NCI-H446 treated with DMSO at 0.1 percent for 48 hours (cell line): ENCODE measurements at places on chromosomes 7 and 10.

DNA sequence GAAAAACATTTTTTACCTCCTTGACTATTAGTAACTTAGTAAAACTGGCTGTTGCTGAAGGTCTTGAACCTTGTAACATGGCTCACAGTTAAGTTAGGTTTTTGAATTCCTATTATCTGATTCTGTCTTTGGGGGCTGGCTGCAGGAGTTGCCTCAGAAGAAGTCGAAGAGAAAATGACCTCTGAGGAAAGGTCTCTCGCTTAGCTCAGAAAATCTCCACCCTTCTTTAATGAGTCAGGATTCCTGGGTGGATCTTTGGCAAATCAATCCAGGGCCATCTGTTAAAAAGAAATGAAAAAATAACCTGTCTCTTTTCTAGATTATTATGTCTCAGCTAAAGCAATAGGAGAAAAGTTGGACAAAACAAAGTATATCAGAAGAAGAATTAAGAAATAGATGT, 267.8 kb upstream of the SEMA3C start:
- no peak for DNase-seq

- no peak for DNase-seq
Measured at GRCh38 chr10:111996103-111996502, 187.5 kb downstream of the GPAM start.

DNA sequence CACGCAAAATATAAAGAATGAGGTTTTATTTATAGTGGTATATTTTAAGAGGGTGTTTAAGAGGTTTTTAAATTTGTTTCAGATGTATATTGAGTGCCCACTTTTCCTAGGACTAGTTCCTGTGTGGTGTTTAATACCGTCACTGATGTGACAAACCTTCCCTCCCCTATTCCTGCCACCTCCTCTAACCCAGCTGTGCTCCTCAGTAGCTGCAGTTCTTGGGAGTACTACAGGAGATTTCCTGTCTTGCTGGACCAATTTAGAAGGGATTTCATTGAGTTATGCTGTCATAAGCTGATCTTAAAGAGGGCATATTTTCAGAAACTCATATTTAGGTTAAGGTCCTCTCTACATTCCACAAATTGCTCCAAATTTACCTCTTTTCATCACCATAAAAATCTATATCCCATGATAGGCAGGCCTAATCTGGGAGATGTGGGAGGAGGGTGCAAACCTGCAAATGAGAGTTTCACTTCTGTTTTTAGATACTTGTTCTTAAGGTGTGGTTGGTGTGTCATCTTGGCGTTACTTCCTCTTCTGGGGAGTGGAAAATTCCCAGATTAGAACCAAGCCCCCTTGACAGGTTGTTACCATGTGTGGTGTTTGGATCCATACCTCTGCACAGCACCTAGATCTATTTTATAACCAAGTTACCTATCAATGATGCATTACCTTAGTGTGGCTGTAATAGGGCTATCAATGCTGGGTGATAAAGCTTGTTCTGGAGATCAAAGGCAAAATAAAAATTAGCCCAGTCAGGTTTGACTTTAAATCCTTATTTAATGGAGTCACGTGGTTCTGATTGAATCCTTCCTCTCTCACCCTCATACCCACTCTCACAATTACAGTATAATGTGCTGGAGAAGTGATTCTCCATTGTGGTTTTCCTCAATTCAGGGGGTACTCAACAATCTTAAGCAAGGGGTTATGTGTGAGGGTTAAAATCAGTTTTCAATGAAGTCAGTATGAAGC, 141.1 kb downstream of the CDK14 start:
- DNase-seq, result no peak

- no peak for DNase-seq
Measured at GRCh38 chr10:68106656-68107055, 2.6 kb upstream of the MYPN start.

- DNase-seq, result peak; percentile 60
Measured at GRCh38 chr7:141649865-141650634, 51.9 kb downstream of the DENND11 start.

DNA sequence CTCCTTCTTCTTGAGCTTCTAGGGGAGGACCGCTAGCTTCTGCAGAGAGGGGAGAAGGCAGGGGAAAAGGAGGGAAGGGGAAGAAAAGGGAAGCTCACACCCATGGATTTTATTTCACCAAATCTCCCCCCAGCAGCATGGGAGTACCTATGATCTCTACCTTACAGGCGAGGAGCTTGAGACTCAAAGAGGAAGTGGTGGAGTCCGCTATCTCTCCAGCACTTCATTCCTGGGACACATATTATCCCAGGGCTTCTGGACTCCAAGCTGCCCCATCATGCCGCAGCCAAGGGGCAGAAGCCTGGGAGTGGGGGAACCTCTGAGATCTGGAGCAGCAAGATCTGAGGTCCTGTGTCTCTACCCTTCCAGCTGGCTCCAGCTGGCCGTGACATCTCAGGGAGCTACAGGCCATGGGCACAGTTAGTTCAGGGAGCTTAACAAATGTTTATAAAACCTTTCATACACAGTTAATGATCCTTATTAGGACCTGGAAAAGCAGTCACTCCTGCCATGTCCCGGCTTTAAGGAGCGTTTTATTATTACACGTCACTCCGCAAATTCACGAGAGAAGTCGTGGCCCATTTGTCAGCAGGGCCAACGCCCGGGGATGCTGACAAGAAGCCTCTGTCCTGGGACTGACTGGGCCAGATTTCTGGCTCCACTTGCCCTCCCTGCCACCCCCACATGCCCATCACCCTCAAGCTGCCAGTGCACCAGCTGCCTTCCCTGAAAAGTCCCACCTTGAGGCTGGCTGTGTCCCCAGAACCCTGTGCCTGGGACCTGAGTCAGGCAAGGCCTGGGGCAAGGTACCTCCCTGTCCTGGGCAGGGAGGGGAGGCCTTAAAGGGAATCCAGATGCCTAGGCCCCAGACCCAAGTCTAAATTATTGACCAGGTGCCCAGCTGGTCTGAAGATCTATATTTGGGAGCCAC, 132.1 kb upstream of the ZMIZ1 start:
- no peak for DNase-seq

GRCh38 chr10:48740015-48740707, 55.5 kb downstream of the WDFY4 start:
- no peak for DNase-seq

DNA sequence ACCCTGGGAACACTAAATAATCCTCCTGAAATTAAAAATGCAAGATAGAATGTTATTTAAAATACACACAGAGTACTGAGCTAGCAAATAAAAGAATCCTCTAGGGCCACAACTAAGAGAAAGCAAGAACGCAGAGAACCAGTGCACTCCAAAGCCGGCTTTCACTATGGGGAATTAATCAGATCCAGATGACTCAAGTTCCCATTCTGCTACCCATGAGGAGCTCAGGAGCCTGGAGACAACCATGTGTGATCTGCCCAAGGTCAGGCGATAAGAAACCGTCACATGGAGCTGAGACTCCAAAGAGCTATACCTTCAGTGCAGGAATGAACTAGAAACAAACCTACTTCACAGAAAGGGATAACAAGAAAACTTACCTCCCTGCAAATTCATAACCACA, 19.5 kb upstream of the CYREN start:
- no peak for DNase-seq

DNA sequence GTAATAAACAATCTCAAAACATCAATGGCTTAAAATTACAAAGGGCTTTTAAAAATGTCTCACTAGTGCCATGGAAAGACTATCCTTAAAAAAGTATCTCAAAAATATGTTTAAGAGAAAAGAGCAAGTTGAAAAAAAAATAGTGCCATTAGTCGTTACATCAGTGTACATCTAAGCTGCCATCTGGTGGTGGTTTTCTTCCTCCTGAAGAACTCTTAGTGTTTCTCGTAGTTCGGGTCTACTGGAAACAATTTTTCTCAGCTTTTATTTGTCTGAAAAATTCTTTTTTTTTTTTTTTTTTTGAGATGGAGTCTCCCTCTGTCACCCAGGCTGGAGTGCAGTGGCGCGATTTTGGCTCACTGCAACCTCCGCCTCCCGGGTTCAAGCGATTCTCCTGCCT, 5.9 kb upstream of the GARIN1A start:
- no peak for DNase-seq

DNA sequence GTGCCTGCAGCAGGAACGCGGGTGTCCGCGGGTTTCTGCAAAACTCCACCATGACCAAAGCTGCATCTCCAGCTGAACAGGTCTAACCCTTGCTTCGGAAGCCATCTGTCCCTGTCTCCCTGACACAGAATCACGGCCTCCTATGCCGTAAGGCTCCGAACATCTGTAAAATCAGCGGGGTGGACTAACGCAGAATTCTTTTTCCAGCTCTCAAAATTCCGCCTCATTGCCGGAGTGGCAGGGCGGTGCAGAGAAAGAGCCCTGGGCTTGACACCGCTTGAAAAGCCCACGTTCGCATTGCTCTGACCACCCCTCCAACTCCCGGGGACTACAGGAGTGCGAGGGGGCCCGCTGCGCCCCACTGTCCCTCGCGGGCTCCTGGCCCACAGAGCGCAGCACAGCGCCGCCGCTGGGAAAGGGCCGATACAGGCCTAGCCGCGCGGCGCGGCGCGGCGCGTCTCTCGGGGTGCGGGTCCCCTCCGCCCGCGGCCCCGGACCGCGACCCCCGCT, 409 bp downstream of the DNMBP start:
- DNase-seq, result no peak

GRCh38 chr7:30135301-30136116, 723 bp downstream of the MTURN start:
- DNase-seq, result no peak

GRCh38 chr10:14116021-14116420, 214.7 kb downstream of the FRMD4A start:
- no peak for DNase-seq

GRCh38 chr7:5580714-5581395, 157.2 kb upstream of the TNRC18 start:
- no peak for DNase-seq

- DNase-seq, result no peak
Measured at GRCh38 chr10:7410862-7411670, at the start of gene SFMBT2. Gene SFMBT2 (minus strand): TSS chr10:7411034. CDS start chr10:7381898, 29,136 bp downstream.

DNA sequence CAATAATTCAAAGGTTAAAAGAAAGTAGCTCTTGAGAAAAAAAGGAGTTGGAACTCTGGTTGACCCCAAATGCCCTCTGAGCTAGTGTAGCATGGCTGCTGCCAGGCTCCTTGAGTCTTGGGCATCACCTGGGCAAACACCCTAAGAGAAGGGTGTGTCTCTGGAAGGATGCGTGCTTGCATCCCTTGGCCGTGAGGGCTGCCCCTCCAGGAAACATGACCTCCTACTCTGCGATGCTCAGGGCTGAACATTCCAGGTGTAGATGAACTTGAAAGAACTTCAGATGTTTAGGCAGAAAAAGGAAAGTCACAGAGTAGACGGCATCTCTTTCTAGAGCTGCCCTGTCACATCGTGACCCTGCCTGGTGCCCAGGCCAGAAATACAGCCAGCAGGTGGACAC, 189.4 kb upstream of the TCERG1L start:
- DNase-seq, result no peak

DNA sequence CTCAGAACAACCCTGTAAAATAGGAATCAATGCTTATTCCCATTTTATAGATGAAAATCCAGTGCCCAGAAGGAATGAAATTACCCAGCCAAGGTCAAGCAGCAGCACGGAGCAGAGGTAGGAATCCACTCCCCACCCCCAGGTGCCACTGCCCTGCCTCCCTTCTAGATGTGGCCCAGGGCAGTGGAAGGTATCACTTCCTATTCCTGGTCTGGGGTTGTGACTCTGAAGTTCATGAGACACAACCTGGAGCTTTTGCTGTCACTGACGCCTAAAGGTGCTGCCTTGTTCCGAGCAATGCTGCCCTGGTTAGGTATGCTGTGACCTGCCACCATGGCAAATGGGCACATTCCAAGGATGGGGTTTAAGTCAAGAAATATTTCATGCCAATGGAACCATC, 53.6 kb downstream of the PIK3AP1 start:
- no peak for DNase-seq

DNA sequence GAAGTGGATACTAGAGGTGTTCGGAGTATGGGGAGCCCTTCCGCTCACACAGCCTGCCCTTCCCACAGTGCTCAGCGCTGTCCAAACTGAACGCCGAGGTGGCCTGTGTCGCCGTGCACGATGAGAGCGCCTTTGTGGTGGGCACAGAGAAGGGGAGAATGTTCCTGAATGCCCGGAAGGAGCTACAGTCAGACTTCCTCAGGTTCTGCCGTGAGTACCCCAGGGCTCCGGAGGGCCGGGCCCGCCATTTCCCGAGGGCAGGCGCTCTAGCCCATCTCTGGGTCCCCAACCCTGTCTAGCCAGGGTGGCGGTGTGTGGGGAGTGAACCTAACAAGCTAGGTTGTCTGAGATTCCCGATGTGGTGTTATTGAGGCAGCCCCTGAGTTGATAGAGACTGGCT, 59.1 kb downstream of the GTF2IRD1 start:
- DNase-seq, result no peak

GRCh38 chr7:69205581-69205980, 392.7 kb upstream of the AUTS2 start:
- no peak for DNase-seq

DNA sequence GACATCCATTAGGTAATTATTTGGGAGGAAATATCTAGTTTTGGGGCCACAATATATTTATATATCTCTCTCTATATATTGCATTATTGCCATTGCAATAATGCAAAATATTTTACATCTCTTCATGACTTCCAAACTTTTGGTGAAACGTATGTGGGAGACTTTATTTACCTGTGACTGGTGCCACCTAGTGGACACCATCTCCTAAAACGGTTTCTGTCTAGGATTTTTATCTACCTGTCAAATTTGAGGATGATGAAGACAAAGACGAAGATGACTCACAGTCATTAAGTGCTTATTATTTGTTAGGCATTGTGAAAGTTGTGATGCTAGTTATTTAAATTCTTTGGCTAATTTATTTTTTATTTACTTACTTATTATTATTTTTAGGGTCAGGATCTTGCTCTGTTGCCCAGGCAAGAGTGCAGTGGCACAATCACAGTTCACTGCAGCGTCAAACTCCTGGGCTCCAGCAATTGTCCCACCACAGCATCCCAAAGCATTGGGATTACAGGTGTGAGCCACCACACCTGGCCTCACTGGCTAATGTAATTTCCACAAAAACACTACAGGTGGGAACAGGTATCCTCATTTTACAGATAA, 18.7 kb upstream of the CBLL1 start:
- no peak for DNase-seq

- DNase-seq, result no peak
Measured at GRCh38 chr7:3196629-3197400, 104.2 kb upstream of the SDK1 start.

DNA sequence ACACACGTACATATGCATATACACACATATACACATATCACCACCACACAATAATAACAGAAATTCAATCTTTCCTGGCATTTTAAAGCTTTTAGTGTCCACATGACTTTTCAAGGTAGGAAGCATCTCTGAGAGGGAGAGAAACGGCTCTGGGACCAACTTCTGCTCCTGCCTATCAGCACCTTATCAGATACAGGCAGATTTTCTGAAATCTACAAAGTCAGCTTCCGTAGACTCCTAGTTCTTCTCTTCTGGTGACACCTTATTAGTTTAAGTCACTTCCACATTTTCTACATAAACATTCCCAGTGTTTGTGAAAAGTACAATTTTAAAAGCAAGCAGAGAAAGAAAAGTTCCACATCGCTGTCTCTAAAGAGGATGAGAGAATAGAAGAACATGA, 74.5 kb downstream of the ZNF22 start:
- no peak for DNase-seq

DNA sequence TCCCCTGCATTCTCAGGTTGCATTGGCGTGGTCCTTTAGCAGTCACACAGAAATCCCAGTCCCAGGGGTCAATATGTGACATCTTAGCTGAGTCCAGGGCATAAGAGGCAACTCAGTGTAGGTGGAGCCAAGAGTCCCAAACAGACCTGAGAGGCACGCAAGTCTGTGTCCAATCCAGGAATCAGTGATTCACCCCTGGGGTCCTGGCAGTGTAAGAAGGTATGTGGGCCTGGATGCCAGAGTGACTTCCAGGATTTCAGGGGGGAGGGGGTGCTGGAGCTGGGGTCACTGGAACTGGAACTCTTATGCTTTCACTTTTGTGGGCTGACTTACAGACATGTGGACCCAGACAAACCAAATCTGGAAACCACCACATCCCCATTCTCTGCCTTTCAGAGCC, 26.8 kb downstream of the FRMPD2 start:
- DNase-seq, result no peak
